ENCODE measurements at places on chromosomes 4 and X. TPM values are rescaled to one million over a fixed set of nuclear protein-coding genes. Genes with fewer than 3 reads are reported as not detected.

GRCh38 chr4:55830716-55831115 lies 11.1 kb downstream of the EXOC1L start:
- DNase-seq = no peak

The RRH gene
- total RNA-seq = 0.16 TPM

GRCh38 chrX:18955676-18956075 lies 28.2 kb downstream of the PHKA2 start:
- no peak for DNase-seq

The CXCL10 gene
- not detected for total RNA-seq

DNA sequence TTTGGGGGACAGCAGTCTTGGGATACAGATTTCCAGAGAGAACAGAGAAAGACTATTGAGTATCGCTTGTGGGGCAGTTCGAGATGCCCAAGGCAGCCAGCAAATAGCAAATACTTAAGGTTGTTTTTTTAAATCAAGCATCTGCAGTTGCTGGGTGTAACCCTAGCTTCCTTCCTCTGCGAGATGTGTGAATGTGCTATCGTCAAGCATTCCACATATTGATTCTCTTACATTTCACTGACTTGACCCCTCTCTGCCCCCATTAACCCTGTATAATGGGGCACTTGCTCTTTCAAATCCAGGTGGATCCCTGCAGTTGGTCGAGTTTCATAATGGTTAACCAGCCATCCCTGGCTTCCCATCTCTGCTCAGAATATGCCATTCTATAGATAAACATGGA lies 23.5 kb downstream of the KCNE5 start:
- no peak for DNase-seq

GRCh38 chrX:13755254-13755653 lies 20.7 kb downstream of the OFD1 start:
- DNase-seq = no peak

The ATP2B3 gene
- total RNA-seq = 0.07 TPM

DNA sequence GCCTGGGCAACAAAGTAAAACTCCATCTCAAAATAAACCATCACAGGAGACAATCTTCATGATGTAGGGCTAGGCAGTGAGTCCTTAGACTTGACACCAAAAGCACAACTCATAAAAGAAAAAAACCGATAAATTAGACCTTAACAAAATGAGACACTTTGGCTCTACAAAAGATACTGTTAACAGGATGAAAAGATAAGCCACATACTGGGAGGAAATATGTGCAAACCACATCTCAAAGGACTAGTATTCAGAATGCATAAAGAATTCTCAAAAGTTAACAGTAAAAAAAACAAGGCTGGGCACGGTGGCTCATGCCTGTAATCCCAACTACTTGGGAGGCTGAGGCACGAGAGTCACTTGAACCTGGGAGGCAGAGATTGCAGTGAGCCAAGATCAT lies 13.2 kb downstream of the EFHC2 start:
- DNase-seq = no peak

- no peak for DNase-seq
Measured at GRCh38 chr4:127347936-127348335, 284.8 kb upstream of the INTU start.

GRCh38 chr4:183395395-183395794 lies 49.0 kb upstream of the CDKN2AIP start:
- DNase-seq = no peak
